Activated naive CD4-positive, alpha-beta T cell treated with anti-CD3 and anti-CD28 coated beads, Interleukin-2, amount 50 U/mL, for 72 hours (primary cell): ENCODE measurements at places on chromosomes 3 and 15. TPM values are rescaled to one million over a fixed set of nuclear protein-coding genes. Genes with fewer than 3 reads are reported as not detected.

NEO1 gene
- 5.3 TPM for total RNA-seq

EAF2 gene
- total RNA-seq, result 19.3 TPM

DNA sequence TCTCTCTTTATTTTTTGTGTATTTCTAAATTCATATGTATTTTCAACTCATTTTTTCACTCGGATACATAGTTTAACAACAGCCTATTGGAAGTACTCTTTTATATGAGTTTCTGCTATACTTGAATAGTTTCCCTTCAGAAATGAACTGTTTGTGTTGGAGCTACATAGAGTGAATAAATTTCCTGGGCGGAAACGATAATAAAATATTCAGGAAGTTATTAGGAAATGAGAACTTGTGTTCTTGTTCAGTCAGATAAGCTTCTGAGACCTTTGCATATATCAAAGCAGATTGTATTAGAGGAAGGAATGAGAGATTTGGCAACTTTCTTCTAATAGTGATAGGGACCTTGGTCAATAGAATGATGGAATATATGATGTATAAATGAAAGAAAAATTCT, 27.3 kb downstream of the NEO1 start:
- no peak for DNase-seq

DNA sequence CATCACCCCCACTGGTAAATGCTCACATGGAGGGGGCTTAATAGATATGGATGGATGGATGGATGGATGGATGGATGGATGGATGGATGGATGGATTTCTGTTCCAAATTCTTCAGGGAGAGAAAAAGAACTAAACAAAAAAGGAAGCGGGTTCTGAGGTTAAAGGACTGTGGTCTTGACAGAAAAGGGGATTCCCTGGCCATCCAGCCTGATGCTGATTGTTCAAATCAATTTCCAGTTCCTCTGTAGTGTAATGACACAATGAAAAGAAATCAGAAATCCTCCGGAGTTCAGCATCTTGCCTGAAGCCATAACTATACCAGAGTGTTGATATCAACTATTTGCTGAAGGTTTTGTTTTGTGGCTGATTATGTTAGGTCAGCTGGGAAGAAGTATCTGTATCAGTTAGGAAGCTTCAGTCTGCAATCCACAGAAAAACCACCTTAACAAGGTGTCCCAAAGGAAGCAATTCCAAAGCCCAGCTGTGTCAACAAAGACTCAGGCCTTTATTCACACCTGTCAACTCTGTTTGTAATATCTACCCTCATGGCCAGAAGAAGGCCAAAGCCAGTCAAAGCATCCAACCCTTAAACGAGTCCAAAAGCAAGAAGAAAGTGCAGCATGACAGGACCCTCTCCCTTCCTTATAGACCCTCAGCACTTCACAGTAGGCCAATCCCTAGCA, 24.5 kb upstream of the RASA2 start:
- no peak for DNase-seq

DNA sequence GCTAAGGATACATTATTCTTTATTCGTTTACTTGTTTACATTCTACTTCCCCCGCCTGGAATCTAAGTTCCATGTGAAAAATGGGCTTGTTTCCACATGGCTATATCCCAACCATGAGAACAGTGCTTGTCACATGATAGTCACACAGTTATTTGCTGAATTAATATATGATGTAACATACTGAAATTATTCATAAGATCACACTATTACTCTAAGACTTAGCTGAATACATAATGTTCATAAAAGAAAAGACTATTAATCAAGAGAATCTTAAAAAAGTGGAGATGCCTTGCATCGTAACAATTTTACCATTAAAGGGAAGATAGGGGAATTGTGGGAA, 6.5 kb downstream of the PBRM1 start:
- DNase-seq, result no peak

DNA sequence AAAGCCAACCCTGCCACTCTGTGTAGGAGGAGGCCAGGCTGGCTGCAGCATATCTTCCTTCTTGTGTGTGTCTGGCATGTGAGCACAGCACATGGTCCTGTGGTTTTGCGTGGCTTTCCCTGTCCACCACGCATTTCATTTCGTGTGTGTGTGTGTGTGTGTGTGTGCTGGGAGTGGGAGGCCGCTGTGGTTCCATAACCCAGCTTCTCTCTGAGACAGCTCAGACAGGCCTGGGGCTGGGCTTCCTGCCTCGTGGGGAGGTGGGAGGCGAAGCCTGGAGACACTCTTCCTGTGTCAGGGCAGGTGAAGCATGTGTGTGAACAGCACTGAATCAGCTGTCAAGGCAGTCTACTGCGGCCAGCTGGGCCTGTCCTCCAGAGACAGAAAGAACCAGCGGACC, 16.0 kb upstream of the MRPS22 start:
- DNase-seq, result no peak

DNA sequence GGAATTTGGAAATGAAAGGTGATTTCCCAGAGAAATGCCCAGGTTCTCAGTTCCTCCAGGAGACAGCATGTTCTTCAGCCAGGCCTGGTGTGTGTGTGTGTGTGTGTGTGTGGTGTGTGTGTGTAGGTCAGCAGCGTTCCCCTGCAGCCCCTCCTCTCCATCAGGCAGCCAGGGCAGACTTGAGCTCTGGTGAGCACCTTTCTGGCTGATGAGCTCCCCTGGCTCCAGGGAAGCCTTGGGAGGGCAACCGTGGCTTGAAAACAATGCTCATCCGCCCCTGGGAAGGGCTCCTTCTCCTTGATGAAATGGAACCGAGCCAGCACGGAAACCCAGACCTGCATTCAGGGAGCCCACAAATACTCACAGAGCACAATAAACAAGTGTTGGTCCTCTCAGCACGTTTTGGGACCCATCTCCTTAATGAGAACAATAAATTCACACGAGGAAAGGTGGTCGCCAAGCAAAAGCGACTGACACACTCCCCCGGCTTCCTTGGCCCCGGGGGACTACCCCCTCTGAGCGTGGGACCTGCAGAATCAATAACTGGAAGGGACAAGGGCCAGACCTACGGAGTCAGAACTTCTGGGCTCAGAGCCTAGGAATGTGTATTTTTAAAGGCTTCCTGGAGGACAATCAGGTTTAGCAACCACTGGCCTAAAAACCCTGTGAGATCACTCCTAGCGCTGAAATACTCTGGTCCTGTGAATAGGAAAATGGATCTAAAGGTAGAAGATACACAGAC, 38.6 kb upstream of the HES1 start:
- no peak for DNase-seq

DNA sequence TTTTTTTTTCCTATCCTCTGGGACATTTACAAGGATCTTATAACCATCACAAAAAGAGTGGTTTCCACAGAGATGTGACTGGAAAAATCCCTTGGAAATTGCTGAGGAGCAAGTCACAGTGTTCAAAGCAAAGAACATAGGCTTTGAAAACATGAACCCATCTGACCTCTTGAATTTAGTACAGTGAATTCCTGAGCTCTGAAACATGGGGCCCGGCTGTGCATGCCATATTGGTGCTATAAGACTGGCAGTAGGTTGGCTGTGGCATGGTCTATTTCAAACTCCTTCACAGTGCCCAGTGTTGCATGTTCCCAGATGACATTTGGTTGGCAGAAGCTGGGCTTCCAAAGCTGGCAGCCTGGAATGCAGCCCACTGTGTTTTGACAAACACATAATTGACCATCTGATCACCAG, 202.2 kb downstream of the TIGIT start:
- DNase-seq, result no peak
